ENCODE measurements at places on chromosomes 7 and 10.

- no peak for DNase-seq
These were observed 18.1 kb upstream of the KCND2 start for GRCh38 chr7:120254845-120255244.

DNA sequence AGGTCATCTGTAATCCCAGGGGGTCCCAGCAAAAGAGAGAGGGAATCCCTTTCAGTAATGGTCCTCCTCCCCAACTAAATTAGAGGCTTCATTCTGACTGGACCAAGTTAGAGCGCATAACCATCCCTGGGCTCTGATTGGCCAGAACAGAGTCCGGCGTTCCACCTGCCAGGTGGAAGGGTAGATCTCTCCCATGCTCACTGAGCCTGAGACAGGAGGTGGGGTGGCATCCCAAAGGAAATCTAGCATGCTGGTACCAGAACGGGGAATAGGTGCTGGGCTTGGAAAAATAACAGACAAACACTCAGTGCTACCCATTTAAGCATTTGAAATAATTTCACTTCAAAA lies 21.0 kb upstream of the TSPAN33 start:
- no peak for DNase-seq

GRCh38 chr10:8137726-8138125 lies 83.2 kb downstream of the GATA3 start:
- no peak for DNase-seq

- no peak for DNase-seq
These were observed 104.1 kb upstream of the DPP6 start for GRCh38 chr7:153948060-153948459.

- DNase-seq: no peak
These were observed 43.6 kb downstream of the PRR15 start for GRCh38 chr7:29607259-29607658.

DNA sequence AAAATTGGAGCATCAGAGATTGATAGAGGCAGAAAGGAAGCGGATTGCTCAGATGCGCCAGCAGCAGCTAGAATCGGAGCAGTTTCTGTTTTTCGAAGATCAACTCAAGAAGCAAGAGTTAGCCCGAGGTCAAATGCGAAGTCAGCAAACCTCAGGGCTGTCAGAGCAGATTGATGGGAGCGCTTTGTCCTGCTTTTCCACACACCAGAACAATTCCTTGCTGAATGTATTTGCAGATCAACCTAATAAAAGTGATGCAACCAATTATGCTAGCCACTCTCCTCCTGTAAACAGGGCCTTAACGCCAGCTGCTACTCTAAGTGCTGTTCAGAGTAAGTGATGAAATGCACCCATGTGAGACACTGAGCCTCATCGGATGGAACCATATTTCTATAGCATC lies 33.1 kb downstream of the STAMBPL1 start:
- no peak for DNase-seq

DNA sequence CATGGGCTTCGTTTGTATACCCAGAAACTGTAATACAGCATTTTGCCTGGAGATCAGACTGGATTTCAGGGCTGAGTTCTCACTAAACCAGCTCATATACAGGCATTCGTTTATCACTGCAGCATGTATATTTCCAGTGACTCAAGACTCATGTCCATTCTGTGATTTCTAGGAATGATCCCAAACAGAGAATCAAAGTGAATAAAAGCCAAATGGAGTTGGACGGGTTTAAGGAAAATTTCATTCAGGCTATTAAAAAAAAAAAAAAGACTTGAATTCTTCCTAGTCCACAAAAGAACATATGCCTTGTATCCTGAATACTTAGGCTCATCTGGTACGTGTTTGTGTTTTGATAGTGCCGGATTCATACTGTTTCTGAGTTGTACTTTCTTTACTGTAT lies 46.8 kb downstream of the TET1 start:
- DNase-seq: no peak

DNA sequence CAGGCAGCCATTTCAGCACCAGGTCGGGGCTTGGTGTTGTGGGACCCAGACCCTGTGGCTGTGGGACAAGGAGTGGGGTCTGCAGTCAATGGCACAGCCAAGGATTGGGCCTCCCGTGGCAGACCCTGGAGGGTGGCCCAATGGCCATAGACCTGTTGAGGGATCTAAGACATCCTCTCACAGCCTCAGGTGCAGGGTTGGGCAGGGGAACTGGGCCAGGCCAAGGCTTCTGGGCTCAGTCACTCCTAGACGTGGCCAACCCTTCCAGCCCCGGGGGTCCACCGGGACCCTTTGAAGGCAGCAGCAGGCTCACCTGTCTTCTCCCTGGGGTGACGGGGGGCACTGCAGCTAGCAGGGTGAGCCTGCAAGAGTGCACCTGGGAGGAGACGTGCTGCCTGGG lies 45.7 kb upstream of the DPYSL4 start:
- no peak for DNase-seq

- no peak for DNase-seq
These were observed 73.3 kb upstream of the MTPN start for GRCh38 chr7:136050462-136050847.

All from activated CD8-positive, alpha-beta memory T cell treated with anti-CD3 and anti-CD28 coated beads for 4 hours (primary cell).